Stimulated activated CD4-positive, alpha-beta T cell treated with anti-CD3 and anti-CD28 coated beads, TNF-alpha, amount 100 ng/mL, for 1 hour (primary cell): ENCODE measurements at places on chromosomes 11 and 22.

- DNase-seq, result no peak
These were observed 44.2 kb downstream of the NAV2 start for GRCh38 chr11:19756675-19757475.

GRCh38 chr11:116461789-116462188 is 311.0 kb downstream of the BUD13 start:
- no peak for DNase-seq

GRCh38 chr11:73454987-73455386 is 78.8 kb downstream of the RELT start:
- no peak for DNase-seq

- no peak for DNase-seq
These were observed 118.5 kb downstream of the KCNQ1OT1 start for GRCh38 chr11:2581151-2581930.

- DNase-seq, result no peak
These were observed 20.9 kb upstream of the CREB3L1 start for GRCh38 chr11:46256540-46257001.

DNA sequence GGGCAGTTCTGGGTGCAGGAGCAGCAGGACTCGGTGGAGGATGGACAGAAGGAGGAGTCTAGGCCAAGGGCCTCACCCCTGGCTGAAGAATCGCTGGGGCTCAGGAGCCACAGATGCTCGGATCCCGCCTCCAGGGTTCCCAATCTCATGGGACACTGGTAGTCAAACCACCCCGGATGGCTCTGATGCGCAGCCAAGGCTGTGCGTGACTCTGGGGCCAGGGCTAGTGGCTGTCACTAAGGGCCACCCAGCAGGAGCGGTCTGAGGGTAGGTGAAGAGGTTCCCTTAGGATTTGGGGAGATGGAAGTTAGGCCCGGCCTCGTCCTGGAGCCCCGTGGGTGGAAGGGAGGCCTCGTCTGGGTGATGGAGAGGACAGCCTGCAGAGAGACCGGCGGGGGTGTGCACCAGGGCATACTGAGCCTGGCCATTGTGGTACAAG is 300.6 kb downstream of the TBC1D22A start:
- no peak for DNase-seq

DNA sequence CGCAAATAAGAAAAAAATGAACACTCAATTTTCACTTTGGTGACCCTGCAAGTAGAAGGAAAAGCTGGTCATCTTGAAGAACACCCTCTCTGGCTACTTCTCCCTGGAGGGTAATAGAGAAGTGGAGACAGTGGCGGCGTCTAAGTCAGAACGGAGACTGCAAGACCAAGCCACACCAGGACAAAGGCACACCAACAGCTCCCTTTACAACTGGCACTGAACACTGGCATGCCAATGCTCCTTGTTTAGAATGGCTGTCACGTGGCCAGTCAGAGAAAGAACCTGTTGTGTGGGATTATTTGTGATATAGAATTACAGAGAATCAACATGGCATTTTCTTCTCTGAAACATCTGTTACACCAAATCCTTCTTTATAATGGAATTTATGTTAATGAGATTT is 61.3 kb upstream of the YPEL1 start:
- no peak for DNase-seq

- no peak for DNase-seq
These were observed 12.2 kb upstream of the DCHS1 start for GRCh38 chr11:6667733-6668374.

- no peak for DNase-seq
These were observed 71.6 kb upstream of the GAB2 start for GRCh38 chr11:78489184-78489583.
